ENCODE measurements at places on chromosomes 2 and 18. TPM values are rescaled to one million over a fixed set of nuclear protein-coding genes. Genes with fewer than 3 reads are reported as not detected.
A peak's percentile ranks its signal among the peaks of the same experiment; 100 is the strongest.

- DNase-seq: peak; percentile 36
Measured at GRCh38 chr2:173978447-173978846, 13.3 kb upstream of the SP3 start.

Gene FAM237A
- not detected for total RNA-seq

DNA sequence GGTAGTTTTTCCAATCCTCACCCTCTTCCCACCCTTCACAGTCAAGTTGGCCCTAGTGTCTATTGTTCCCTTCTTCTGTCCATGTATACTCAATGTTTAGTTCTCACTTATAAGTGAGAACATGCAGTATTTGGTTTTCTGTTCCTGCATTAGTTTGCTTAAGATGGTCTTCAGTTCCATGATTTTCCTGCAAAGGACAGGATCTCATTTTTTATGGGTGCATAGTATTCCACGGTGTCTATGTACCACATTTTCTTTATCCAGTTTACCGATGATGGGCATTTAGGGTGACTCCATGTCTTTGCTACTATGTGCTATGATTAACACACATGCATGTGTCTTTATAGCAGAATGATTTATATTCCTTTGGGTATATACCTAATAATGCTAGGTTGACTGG is 104.4 kb downstream of the STRN start:
- no peak for DNase-seq

Gene SERPINB2
- 34.4 TPM for total RNA-seq

DNA sequence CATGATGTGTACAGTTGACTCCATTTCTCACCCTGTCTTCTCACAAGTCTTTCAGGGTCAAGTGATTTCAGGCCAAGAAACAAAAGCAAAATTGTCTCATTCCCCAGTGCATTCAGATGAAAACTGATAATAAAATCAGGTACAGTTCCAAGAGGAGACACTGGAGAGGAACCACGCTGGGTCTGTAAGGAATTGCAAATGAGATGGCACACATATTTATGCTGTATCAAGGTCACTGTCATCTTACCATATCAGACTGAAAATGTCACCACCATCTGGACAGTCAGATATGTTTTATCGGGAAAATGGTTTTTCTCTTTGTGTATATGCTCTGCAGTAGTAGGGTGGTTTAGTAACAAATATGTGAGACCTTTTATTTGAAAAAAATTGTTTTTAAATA is 91.7 kb downstream of the CCDC138 start:
- DNase-seq: no peak
